ENCODE measurements at places on chromosomes 3 and 15. TPM values are rescaled to one million over a fixed set of nuclear protein-coding genes. Genes with fewer than 3 reads are reported as not detected.

DNA sequence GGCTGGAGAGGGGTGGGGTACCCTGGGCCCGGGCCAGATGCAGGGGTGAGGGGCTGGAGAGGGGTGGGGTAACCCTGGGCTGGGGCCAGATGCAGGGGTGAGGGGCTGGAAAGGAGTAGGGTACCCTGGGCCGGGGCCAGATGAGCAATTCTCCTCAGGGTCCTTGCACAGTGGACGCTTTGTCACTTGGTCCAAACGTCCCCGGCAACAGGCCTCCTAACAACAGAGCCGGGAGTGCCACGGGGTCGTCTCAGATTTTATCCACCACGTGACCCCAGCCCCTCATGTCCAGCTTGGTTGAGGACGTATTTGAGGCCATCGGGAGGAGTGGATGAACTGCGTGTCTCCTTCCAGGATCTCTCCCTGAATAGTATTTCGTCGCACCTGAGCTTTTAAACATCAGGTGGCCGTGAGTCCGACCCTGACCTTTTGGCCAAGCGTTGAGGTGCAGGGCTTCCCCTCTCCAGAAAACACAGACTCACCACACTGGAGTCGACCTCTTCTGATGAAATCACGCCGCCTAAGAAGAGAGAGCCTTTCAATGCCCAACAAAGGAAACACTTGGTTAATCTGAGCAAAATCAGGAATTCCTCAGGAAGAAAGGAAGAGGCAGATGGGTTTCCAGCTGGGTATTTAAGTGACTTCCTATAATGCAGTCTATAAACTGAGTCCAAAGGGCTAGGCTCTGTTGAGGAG lies 12.8 kb upstream of the LRRC15 start:
- DNase-seq: no peak
- no peaks in the 10 kb centered on the region for H3K27me3 ChIP-seq
- H3K4me3 ChIP-seq: no peak overlapping the region
- H3K27ac ChIP-seq: no peak overlapping the region
- H3K36me3 ChIP-seq: no peaks in the 10 kb centered on the region
- H3K4me1 ChIP-seq: no peaks in the 10 kb centered on the region

DNA sequence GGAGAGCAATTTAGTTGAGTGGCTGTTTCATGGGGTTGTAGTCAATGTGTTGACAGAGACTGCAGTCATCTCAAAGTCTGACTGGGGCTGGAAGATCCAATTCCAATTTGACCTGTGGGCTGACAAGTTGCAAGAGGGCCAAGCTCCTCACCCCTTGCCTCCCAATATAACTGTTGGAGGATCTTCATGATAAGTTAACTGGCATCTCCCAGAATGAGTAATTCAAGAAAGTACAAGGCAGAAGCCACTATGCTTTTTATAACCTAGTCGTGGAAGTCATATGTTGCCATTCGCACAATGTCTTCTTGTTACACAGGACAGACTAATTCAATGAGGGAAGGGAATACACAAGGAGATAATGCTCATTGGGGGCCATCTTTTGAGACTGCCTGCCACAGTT lies 29.1 kb downstream of the GPR15 start:
- no peaks in the 10 kb centered on the region for H3K36me3 ChIP-seq
- H3K27me3 ChIP-seq: no peaks in the 10 kb centered on the region
- H3K4me3 ChIP-seq: no peak overlapping the region
- no peak overlapping the region for H3K27ac ChIP-seq
- DNase-seq: no peak
- H3K4me1 ChIP-seq: no peaks in the 10 kb centered on the region

DNA sequence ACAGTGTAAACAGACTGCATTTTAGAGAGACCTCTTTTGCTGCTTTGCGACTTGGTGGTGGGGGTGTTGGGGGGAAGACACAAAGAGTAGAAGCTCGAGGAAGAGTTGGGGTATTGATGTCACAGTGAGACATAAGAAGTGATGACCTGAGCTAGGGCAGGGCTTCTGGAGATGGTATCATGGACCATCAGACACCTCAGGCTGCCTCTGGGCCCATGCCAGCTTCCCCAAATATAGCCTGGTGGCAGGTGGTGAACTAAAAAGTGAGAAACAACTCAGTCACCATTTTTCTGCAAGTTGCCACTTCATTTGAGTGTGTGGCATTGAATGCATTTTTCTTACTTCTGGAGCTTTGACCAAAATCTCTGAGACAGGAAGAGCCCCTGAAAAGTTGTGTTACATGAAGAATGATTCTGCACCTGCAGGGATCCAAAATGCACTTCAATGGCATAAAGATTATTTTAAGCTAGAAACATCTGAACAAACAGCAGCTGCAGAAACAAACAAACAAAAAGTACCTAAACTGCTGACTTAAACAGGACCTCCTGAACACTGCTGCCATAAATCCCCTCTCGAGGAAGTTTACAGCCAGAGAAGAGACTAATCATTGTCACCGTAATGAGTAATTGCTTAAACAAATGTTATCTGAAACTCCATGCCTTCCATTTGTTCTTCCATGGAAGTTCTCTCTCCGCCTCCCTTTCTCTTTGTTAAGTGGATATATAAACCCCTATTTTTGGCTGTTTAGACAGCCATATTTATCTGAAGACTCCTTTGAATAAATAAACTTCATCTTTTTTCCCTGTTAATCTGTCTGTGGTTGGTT lies 15.2 kb upstream of the XIRP1 start:
- no peaks in the 10 kb centered on the region for H3K27me3 ChIP-seq
- no peak overlapping the region for H3K4me3 ChIP-seq
- H3K36me3 ChIP-seq: no peaks in the 10 kb centered on the region
- no peak for DNase-seq

GRCh38 chr3:51931756-51932155 lies 9.9 kb downstream of the RRP9 start:
- no peaks in the 10 kb centered on the region for H3K36me3 ChIP-seq
- no peaks in the 10 kb centered on the region for H3K27me3 ChIP-seq
- H3K4me3 ChIP-seq: no peak overlapping the region
- no peaks in the 10 kb centered on the region for H3K4me1 ChIP-seq
- H3K27ac ChIP-seq: no peak overlapping the region

DNA sequence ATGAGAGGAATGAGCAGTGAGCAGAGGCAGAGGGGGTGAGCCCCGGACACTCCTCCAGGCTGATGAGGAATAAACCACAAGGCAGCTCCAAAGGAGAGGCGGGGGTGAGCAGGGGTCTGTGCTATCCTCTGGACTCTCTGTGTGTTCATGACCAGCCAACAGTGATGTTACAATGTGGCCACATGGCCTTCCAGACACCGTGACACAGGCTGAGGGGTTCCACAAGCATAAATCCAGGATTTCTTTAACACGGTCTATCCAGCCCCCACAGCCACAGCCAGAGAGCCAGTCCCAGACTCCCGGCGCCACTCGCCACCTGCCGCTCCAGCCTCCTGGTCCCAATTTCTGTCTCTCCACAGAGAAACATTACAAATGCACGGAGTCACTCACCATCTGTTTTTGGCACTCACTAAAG lies 24.4 kb downstream of the XXYLT1 start:
- no peak for DNase-seq
- H3K4me3 ChIP-seq: no peak overlapping the region

- H3K27me3 ChIP-seq: no peaks in the 10 kb centered on the region
- H3K4me1 ChIP-seq: no peaks in the 10 kb centered on the region
- H3K36me3 ChIP-seq: no peaks in the 10 kb centered on the region
- H3K4me3 ChIP-seq: no peak overlapping the region
Measured at GRCh38 chr15:71683411-71684274, 126.7 kb upstream of the NR2E3 start.

DNA sequence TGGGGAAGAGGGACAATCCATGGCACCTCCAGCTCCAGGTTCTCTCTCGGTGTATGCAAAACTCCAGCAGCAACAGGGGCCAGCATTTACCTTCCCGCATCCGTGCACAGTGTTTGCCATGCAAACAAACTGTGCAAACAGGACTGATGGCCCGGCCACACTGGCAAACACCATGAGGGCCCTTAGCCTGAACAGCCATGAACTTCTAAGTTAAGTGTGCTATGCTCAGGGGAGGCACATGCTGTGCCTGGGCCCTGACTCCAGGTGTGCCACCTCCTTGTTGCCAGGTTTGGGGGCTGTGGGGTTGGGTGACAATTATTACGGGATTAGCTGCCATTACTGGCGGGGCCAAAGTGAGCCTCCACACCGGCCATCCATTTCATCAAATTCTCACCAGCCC lies 57.5 kb downstream of the CACNA2D2 start:
- H3K36me3 ChIP-seq: no peaks in the 10 kb centered on the region
- H3K4me1 ChIP-seq: peaks cover 9% of the 10 kb centered on the region
- no peak overlapping the region for H3K4me3 ChIP-seq
- peak; percentile 61 for DNase-seq
- no peaks in the 10 kb centered on the region for H3K27me3 ChIP-seq

- no peak for DNase-seq
- no peak overlapping the region for H3K27ac ChIP-seq
- no peaks in the 10 kb centered on the region for H3K27me3 ChIP-seq
- H3K4me3 ChIP-seq: no peak overlapping the region
- H3K36me3 ChIP-seq: no peaks in the 10 kb centered on the region
- no peaks in the 10 kb centered on the region for H3K4me1 ChIP-seq
Measured at GRCh38 chr15:92109191-92109873, 255.8 kb downstream of the SLCO3A1 start.

DNA sequence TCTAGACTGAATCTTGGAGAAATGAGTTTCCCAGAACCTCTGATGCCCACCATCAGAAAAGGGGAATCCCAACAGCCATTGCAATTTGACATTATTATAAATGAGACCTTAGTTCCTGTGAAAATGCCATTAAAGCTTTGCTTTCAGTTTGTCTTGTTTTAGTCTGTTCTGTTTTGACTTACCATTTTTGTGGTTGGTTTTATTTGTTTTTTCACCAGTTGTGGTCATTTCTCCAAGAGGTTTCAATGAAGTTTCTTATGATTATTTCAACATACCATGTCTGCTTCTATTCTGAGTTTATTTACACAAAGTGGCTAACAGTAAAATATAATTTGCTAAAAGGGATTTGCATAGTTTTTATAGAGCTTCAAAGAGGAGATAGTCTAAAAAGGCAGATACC lies 175.0 kb upstream of the MCTP2 start:
- no peaks in the 10 kb centered on the region for H3K36me3 ChIP-seq
- no peak for DNase-seq
- no peaks in the 10 kb centered on the region for H3K4me1 ChIP-seq
- no peak overlapping the region for H3K27ac ChIP-seq

GRCh38 chr15:34336991-34337556 lies 507 bp downstream of the SLC12A6 start:
- no peaks in the 10 kb centered on the region for H3K36me3 ChIP-seq
- no peaks in the 10 kb centered on the region for H3K27me3 ChIP-seq
- peak overlapping the region; percentile 75 for H3K4me3 ChIP-seq
- DNase-seq: no peak
- H3K4me1 ChIP-seq: peaks cover 5% of the 10 kb centered on the region

DNA sequence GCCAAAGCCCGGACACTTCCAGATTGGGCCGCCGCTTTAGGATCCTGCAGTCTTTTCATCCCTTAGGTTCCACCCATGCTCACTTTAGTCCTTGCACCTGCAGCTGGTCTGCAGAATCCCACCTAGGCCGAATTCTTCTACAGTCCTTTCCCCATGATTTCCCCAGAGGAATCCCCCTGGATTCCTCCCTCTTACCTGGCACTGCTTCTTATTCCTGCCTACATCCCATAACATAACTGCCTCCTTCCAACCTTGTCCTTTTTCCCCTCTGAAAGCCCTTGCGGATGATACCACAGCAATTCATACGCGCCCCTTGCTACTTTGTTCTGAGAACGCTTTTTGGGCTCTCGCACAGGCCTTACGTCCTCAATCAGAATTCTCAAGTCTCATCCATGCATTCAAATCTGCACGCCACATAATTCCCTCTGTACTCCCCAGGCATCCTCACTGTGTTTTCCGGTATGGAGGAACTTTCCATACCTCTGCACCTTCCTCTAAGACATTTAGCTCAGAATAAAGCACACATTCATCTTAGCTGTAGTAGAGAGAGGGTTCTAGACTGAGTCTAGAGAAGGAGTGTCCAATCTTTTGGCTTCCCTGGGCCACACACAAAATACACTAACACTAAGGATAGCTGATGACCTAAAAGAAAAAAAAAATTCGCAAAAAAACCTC lies 619 bp downstream of the EIF2AK4 start:
- H3K36me3 ChIP-seq: no peaks in the 10 kb centered on the region
- H3K4me3 ChIP-seq: peak overlapping the region; percentile 70
- no peaks in the 10 kb centered on the region for H3K27me3 ChIP-seq
- H3K27ac ChIP-seq: peak overlapping the region; percentile 77
- no peak for DNase-seq
- peaks cover 6% of the 10 kb centered on the region for H3K4me1 ChIP-seq

DNA sequence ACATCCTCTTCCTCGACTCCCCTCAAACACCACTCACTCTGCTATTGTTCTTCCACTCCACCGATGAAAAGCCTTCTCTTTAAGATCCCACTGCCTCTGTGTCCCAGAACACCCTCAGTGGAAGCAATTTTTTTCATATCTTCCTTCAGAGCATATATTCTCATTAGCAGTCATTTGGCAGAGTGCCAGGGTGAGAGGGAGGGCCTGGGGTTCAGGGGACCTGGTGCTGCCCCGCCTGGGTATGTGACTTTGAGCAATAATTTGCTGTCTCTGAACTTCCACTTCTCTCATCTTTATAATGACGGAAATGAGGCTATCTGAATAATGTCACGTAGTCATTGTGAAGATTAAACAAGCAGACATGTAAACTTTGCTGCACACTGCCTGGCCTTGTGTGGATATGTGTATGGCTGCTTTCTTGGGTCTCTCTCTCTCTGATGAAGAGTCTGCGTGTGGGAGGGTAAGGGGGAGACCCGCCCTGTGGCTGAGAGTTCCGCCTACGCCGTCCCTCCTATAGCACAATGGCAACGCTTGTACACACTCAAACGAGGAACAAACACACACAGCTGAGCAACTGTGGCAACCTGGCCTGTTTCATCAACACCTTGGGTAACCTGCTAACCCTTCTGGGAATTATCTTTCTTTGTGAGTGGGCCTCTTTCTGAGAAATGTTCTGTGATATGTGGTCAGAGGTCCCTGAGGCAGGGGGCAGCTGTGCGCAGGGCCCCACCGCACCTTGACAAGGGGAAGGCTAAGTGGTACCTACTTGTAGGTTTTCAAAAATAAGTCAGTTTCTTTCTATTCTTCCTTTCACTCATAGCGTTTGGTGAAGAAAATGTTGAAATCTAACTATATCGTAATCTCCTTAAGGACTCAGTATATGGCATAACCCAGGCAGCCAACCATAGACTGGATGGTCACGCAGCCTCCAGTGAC lies 369.8 kb downstream of the SV2B start:
- DNase-seq: no peak
- peaks cover 2% of the 10 kb centered on the region for H3K27me3 ChIP-seq
- H3K36me3 ChIP-seq: no peaks in the 10 kb centered on the region
- H3K27ac ChIP-seq: no peak overlapping the region

The IL16 gene
- total RNA-seq: 9.9 TPM

The TAGLN3 gene
- total RNA-seq: 3.2 TPM

The SCN10A gene
- total RNA-seq: not detected

Measured in prostate gland (tissue), 2 donors.